ENCODE measurements at places on chromosomes 12 and 14.

- no peak for DNase-seq
Measured at GRCh38 chr12:54182086-54182485, 6.7 kb downstream of the SMUG1 start.

DNA sequence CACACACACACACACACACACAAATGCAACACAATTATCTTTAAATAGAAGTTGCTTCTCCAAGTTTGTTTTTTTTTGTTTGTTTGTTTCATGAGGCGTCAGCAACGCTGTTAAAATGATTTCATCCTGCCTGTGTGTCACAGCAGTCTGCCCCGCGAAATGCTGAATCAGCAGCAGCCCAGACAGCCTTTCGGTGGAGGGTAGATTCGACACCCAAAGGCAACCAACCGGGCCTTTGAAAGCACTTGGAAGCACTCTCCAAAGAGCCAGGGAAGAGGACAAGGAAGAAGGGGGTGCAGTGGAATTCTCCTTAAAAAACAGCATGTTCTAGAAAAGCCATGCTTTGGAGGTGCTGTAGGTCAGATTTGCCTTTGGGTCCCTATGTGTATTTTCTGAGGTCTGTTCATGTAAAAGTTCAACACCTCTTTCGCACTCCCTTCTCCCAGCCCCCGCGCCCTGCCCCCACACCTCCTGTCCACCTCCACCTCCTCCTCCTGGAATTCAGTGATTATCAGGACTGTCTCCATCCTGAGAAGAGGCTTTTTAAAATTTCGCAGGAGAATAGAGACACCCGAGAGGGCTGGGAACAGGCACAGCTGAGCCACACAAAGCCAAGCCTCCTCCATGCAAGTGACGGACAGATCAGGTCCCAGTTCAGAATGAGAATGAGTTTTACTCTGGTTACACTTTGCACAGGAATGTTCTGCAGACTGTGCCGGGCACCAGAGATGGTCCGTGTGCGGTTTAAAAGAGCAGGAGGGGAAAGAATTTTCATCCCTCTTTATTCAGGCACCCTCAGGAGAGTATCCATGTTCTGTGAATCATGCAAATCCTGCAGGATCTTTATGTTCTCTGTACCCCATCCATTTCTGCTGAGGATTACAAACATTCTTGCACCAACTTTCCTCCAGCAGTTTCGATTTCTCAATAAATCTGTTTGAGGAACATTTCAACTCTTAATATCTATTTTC lies 177.9 kb downstream of the ETV6 start:
- DNase-seq = peak; percentile 25

- DNase-seq = no peak
Measured at GRCh38 chr14:96934638-96935330, 137.6 kb downstream of the VRK1 start.

- DNase-seq = no peak
Measured at GRCh38 chr12:104588047-104588920, 131.5 kb downstream of the CHST11 start.

DNA sequence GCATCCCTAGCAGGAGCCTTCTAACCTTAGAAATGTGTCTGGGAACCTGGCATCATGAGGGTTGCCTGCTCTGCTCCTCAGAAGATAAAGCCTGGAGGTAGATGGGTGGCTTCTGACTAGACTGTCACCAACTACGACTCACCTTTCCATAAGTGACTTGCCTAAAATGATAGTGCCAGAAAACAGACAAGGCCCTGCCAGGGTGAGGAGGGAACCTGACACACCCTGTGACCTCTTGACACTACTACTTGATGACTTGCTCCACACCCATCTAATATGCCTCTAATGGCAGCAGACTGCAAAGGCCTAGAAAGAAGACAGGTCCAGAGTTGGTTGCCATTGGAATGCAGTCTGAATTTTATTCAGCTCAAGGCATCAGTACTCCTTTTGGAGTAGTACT lies 9.4 kb downstream of the RNF41 start:
- DNase-seq = no peak

DNA sequence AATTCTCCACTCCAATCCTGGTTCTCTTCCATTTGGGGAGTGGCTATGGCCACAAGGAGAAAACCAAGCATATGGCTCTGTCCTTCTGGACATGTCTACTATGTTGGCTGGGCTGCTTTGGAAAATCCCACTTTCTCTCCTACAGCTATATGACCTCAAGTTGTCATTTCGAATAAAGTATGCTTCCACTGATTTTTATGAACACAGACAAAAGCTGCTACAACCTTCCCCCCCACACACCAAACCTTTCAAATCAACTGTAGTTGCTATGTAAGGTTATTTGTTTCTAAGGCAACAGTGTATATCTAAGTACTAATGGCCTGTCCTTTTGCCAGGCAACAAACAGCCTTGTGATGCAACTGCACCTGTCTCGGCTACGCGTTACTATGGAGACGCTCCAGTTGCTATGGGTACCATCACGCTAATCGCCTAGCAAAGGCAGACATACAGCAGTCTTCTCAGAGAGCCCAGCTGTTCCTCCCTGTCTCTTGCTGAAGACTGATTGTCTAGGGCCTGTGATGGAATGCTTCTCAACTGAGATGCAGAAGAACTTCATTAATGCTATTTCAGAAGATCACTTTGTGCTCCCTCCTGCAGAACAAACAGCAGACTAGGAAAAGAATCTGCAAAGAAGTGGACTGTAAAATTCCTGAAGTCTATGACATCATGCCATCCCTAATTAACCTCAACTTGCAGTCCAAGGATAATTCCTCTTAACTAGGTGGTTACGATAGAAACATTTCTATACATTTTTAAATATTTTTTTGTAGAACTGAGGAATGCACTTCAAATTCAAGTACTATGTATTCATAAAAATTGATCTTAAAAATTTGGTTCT lies 67.6 kb downstream of the FOXN3 start:
- DNase-seq = no peak
